ENCODE measurements at places on chromosomes 4 and X.

- DNase-seq, result no peak
Observed at GRCh38 chrX:65667157-65667502, 324 bp upstream of the MSN start.

DNA sequence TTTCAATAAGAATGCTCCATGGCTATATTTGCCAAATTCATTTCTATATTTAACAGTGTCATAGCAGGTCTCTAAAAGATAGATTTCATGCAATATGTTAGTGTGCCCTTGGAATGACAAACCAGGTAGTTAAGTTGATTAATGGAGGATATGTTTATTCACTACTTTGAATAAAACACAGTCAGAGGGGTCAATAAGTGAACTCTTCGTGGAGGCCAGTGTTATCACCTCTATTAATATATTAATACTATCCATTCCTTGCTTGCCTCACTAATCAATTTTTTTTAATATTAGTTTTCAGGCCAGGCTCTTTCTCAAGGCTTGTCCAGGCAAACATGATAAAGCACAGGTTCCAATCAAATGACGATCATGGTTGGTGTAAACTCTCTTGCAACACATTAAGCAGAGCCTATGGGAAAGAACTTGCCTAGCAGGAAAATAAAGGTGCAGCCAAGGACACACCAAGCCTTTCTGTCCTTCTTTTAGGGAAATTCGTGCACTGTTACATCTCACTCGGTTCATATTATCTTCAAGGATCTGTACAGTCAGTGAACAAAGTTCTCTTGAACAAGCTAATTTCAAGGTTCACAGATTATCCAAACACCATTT is 144.7 kb downstream of the DCK start:
- no peak for DNase-seq

GRCh38 chr4:174349156-174349555 is 65.4 kb downstream of the CEP44 start:
- DNase-seq, result no peak

DNA sequence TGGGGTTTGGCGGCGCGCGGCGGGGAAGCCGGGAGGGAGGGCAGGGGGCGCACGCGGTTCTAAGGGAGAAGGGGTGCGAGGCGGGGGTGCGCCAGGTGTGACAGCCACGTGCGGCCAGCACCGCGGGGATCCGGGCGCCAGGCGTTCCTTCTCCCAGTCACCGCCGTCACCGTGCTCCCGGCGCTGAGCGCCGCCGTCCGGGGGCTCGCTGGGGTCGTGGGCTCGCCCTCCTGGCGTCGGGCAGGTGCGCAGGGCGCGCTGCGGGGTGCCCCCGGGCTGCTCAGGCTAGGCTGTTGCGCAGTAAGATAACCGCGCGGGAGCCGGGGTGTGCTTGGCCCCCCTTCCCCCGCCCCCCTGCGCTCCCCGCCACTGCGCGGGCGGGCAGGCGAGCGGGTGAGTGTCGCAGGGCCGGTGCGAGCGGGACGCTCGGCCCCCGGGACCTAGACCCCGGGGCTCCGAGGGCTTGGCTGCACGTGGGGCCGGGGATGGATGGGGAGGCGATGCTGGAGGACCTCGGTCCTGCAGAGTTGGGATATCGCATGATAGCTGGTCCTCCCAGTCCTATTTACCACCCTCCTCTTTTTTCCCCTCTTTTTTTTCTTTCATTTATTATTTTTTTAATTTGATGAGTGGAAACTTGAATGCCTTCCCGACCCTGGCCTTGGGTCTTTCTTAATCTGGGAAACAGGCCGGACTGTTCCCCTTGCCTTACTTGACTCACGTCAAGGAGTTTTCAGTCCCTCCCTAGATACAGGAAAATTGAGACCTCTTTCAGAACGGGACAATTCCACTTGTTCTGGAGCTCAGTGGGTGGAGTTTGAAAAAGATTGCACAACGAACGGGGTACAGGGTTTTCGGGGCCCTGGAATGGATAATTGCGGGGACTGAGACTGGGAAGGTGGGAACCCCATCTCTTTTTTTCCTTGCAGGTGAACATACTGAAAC is 797 bp downstream of the TXLNG start:
- DNase-seq, result no peak

DNA sequence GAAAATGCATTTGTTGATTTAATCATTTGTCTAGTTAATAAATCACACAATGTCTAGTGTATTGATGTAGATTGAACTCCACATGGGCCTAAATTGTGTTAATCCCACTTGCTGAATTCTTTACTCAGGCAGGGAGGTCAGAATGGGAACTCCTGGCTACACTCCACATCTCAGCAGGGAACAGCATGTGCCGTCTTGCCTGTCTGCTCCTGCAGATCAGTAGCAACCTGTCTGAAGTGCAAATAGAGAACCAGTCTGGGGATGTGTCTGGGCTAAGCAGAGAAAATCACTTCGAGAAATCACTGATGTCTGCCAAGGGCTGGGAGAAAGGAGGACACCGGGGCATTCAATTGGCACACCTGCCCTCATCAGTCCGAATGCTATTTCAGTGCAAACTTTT is 16.5 kb upstream of the MXRA5 start:
- no peak for DNase-seq

GRCh38 chrX:150602296-150602695 is 33.9 kb downstream of the MTM1 start:
- no peak for DNase-seq
